Spinal cord (tissue), 10 donors: ENCODE measurements at places on chromosomes 12 and 14.

GRCh38 chr14:76917158-76917596, 91.0 kb downstream of the LRRC74A start:
- DNase-seq = no peak

DNA sequence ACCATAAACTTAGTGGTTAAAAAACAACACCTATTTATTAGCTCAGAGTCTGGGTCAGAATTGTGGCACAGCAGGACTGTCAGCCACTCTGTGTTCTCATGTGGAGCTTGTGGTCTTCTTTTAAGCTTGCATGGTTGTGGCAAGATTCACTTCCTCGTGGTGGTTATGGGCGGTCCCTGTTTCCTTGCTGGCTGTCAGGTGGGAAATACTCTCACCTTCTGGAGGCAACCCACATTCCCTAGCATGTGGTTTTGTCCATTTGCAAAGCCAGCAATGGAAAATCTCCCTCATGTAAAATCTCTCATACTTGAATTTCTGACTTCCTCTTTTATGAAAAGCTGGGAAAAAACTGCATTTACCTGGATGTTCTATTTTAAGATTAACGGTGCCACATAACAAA, 229.8 kb downstream of the ALX1 start:
- DNase-seq = no peak

DNA sequence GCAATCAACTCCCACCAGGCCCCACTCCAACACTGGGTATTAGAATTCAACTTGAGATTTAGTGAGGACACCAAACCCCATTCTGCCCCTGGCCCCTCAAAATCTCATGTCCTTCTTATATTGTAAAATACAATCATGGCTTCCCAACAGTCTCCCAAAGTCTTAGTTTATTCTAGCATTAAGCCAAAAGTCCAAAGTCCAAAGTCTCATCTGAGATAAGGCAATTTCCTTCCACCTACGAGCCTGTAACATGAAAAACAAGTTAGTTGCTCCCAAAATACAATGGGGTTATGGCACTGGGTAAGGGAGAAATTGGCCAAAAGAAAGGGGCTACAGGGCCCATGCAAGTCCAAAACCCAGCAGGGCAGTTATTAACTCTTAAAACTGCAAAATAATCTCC, 46.6 kb upstream of the TMTC1 start:
- DNase-seq = no peak

DNA sequence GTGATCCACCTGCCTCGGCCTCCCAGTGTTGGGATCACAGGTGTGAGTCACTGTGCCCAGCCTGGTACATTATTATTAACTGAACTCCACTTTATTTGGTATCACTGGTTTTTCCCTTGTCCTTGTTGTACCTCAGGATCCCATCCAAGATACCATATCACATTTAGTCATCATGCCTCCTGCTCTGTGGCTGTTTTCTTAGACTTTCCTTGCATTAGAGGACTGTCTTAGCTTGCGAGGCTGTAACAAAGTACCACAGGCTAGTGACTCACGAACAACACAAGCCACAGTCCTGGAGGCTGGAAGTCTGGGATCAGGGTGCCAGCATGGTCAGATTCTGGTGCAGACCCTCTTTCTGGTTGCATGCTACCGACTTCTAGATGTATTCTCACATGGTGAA, 12.2 kb downstream of the KLC1 start:
- DNase-seq = no peak

DNA sequence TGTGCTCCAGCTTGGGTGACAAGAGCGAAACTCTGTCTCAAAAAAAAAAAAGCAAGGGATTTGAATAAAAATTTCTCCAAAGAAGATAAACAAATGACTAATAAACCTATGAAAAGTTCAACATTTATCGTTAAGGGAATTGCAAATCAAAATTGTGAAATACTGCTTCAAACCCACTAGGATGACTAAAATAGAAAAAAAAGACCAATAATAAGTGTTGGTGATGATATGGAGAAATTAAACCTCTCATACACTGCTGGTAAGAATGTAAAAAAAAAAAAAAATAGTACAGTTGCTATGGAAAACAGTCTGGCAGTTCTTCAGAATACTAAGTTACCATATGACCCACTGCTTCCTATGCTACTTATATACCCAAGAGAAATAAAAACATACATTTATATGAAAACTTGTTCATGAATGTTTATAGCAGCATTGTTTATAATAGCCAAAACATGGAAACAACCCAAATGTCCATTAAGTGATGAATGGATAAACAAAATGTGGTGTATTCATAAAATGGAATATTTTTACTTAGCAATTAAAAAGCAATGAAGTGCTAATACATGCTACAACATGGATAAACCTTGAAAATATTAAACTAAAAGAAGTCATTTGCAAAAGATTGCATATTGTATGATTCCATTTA, 39.4 kb upstream of the TMPRSS12 start:
- DNase-seq = no peak

DNA sequence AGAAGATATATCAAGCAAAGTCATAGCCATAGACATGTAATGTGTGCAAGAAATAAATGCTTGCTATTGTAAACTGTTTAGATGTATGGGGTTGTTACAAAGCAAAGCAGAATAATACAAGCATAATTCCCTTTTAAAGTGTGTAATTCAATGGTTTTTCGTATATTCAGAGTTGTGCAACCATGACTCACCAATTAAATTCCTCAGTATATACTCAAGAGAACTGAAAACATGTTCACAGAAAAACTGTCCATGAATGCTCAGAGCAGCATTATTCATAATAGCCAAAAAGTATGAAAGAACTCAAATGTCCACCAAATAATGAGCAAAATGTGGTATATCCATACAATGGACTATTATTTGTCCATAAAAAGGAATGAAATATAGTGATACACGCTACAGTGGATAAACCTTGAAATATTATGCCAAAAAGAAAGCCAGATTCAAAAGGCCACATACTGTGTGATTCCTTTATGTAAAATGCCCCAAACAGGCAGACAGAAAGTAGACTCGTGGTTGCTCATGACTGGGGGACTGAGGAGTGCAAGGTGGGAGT, 9.3 kb downstream of the GXYLT1 start:
- DNase-seq = no peak

DNA sequence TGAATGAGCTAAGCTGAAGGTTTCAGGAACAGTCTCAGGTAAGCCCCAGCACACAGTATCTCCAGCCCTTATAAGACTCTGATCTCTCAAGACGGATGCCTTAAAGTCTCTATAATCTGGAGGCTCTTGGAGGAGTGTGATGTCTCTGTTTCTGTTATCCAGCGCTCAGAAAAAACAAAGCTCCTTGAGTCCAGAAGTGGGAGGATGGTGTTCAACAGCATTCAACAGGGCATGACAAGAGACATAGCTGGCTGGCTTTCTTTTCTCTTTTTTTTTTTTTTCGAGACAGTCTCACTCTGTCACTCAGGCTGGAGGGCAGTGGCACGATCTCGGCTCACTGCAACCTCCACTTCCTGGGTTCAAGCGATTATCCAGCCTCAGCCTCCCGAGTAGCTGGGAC, 31.6 kb upstream of the TESC start:
- DNase-seq = no peak

DNA sequence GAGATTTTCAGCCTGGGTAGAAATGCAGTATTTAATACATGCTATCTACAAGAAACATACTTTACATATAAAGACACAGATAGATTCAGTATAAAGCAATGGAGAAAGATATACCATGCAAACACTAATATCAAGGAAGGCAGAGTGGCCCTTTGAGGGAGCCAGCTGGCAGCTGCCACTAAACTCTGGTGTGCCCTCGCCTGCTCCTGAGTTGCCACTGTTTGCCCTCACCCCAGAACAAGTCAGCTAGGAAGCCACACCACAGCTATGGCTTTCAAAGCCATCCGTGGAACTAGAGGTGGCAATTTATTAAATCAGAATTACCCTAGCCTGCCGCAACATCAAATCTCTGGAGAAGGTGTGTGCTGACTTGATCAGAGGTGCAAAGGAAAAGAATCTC, 18.3 kb downstream of the PXN start:
- no peak for DNase-seq

DNA sequence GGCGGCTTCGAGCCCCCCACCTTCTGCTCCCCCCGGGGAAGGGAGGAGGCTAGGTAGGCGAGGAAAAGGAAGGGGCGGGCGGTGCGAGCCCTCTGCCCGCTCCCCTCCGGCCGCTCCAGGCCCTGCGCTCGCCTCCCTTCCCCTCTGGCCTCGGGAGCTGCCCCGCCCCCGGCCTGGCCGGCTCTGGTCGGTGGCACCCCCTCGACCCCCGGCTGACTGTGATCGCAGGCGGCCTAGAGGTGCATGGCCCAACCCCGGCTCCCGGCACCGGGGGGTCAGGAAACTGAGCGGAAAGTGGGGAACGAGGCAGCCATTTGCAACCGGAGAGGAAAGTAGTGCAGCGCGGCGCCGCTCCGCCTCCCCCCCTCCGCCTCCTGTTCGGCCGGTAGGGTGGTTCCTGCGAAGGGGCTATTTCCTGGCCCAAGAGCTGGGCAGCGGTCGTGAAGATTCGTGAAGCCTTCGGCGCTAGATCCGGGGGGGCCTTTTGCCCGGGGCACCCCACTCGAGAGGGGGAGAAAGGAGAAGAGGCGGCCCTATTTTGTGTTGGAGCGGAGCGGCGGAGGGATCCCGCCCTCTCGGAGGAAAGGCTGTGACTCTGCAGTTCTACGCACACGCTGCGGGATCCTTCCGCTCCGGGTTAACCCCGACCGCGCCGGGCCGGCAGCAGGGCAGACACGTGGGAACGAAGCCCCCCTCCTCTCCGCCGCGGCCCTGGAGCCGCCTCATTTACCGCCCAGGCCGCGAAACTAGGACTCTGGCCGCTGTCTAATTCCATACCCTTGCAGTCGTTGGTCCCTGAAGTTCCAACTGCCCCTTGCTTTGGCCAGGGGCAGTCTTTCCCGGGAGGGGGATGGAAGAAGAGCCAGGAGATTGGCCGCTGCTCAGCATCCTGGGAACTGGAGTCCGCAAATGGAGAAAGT, at the start of gene KMT2D:
KMT2D (minus strand) TSS at position 558 of the 920 bp plus-strand sequence. CDS start 5,470 bp downstream, outside the sequence.
- peak; percentile 95 for DNase-seq

DNA sequence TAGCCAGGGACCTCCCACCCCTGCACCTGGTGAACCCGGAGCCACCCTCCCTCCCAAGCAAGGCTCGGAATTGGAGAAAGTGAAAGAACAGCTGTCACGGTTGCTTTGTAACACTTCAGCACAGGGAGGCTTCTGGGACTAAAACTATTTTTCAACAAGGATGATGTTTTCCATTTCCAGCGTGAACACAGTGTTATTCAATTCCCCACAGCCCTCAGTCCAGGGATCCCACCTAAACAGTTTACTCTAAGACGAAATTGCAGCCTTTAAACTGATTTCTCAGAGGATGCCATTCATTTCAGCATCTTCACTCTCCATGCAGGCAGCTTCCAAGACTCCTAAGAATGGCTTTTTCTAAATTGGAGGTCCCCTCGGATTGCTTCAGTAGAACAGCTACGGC, 229.2 kb downstream of the SLC15A4 start:
- no peak for DNase-seq

- DNase-seq = no peak
Observed at GRCh38 chr12:6266971-6267721, 43.3 kb upstream of the PLEKHG6 start.

GRCh38 chr14:50364792-50365191, 31.9 kb downstream of the CDKL1 start:
- no peak for DNase-seq

- DNase-seq = no peak
Observed at GRCh38 chr12:57756406-57757341, 1.8 kb downstream of the MARCHF9 start.

- no peak for DNase-seq
Observed at GRCh38 chr12:45260104-45260815, 44.4 kb downstream of the ANO6 start.

DNA sequence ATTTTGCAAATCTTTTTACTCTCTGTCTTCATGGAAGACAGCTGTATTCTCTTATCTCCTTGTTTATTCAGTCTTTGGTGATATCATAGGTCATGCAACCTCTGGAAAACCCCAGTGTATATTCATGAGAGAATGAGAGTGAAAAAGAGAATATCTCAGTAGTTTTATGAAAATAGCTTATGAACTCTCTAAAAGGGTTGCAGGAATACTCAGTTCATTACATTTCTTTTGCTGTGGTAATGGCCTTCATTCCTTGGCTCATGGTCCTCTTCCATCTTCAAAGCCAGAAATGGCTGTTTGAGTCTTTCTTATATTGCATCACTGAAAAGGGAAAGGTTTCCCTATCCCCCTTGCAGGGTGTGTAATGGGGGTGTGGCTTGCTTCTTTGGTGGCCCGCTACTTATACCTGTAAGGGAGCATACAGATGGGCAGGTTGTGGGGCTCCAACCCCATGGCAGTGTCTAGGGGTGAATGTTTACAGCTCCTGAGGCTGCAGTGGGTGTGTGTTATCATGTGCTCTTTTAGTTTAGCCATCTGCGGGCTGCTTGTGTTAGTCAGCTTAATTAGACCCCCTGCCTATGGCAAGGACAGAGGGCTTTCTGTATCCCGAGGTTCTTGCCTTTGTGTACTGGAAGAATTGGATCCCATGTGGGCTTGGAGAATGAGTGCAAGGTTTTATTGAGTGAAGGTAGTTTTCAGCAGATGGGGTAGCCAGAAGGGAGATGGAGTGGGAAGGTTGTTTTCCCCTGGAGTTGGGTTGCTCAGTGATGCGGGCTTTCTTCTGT, 150.2 kb downstream of the CCDC91 start:
- DNase-seq = no peak

- no peak for DNase-seq
Observed at GRCh38 chr12:91356405-91356804, 173.8 kb upstream of the DCN start.

- DNase-seq = no peak
Observed at GRCh38 chr12:69057742-69058141, 124.8 kb upstream of the CPM start.

DNA sequence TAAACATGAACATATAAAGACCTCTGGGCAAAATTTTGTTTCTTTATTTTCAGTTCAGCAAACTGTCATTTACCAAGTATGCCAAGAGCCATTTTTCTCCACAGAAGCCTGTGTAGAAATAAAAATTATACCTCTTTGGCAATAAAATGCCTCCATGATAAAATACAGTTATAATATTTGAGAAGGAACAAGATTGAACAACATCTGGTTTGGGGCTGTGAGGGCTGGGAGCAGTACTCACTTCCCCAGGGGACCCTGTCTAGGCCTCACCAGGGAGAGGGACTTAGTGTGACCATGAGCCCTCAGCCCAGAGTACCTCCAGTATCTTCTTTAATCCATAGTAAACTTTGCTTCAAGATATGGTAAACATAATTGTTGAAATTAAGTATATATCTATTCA, 65.1 kb downstream of the DAAM1 start:
- DNase-seq = no peak

- DNase-seq = peak; percentile 60
Observed at GRCh38 chr12:1932264-1932777, 13.9 kb upstream of the CACNA2D4 start.

DNA sequence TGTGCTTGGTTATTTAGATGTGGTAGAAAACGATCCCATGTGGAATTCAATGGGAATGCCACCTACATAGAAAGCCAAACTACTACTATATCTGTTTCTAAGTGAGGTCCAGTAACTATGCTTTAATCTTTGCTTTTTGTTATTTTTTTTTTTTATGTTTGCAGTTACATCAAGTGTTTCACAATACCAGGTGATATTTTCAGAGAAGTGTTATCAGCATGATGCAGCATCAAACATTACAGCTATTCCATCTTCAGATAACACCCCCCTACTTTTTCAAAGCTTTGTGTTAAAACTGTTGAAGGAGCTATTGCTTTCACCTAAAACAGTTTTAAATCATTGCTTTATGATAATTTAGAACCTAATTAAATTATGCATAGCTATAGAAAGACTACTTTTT, 163.8 kb upstream of the SLC16A7 start:
- no peak for DNase-seq

- no peak for DNase-seq
Observed at GRCh38 chr12:129394177-129394825, 509.5 kb downstream of the TMEM132D start.

- DNase-seq = no peak
Observed at GRCh38 chr14:65170768-65171507, 68.6 kb upstream of the MAX start.
